ENCODE measurements at places on chromosomes 11 and 22.

DNA sequence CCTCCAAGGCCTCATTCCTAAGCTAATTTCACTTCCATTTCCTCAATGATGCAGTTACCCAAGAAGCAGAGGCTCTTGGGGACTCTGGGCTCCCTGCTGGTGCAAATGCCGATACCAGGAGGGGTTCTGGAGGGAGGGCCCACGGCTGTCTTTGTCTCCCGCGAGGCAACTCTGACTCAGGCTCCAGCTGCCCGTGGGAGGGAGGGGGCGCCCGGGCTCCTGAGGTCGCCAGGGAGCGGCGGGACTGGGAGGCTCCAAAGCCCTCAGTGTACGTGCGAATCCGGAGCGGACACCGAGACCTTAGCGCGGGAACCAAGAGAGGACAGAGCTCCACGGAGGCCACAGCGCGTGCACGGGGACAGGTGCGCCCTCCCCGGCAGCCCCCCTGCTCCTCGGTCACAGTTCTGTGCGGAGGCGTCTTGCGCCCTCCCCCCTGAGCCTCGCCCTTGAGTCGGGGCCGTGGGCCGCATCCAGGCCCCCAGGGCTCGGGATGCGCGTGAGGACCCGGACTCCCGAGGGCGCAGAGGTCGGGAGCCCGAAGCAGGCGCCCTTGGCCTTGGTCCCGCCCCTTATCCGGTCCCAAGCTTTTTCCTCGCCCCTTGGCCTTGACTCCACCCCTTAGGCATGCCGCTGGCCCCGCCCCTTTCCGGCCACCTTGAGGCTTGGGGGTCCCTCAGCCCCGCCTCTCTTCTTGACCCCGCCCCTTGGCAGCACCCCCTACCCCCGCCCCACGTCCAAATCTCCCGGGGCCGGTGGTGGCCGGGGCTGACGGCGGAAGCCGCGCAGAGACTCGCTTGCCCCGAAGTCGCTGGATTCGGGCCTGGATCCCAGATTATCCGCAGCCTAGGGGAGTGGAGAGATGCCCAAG is 4.7 kb upstream of the SHISA8 start:
- no peak for DNase-seq

DNA sequence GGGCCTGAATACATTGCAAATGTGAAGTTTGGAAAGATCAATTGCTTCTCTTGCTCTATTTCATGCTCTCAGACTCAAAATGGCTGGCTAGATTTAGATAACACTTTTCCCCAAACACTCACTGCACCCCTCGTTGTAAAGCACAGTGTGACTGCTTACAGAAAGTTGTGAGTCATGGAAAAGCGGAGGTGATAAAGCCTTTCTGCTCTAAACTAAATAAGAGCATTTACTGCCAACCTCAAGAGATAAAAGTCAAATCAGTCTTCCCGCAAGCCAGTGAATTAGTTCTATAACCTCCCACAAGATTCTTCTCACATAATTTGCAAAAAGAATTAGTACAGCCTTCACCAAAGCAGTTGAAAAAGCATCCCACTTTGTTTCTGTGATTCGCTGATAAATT is 168.7 kb downstream of the WT1 start:
- DNase-seq = no peak

DNA sequence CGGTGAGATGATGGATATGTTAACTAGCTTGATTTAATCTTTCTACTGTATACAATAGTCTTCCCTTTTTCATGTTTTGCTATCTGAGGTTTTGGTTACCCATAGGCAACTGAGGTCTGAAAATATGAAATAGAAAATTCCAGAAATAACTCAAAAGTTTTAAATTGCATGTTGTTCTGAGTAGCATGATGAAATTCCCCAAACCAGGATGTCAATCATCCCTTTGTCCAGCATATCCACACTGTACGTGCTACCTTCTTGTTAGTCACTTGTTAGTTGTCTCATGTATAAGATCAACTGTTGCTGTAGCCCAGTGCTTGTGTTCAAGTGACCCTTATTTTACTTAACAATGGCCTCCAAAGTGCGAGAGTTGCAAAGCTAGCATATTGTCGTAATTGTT is 21.2 kb upstream of the OR10W1 start:
- no peak for DNase-seq

GRCh38 chr11:12802418-12803085 is 128.3 kb downstream of the TEAD1 start:
- no peak for DNase-seq

- no peak for DNase-seq
Observed at GRCh38 chr11:26830218-26830617, 108.4 kb upstream of the SLC5A12 start.

GRCh38 chr11:131982154-131982553 is 611.7 kb downstream of the NTM start:
- no peak for DNase-seq

DNA sequence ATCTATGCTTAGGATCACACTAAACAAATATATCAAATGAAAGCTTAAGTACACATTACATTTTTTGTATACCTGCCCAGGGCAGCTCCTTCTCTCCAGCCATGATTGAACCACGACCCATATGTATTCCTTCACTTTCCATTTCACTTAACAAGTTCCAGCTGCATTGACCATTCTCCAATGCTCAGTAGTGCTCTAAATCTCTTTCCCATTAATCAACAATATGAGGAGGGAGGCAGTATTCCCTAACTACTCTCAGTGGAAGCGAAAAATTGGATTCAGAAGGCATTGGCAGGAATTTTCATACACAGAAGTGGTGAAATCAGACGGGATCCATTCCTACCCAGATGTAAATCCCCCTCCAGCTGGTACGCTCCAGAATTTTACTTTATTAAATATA is 372.0 kb upstream of the LUZP2 start:
- DNase-seq = no peak

GRCh38 chr11:130145975-130146776 is 13.4 kb upstream of the ST14 start:
- DNase-seq = no peak

DNA sequence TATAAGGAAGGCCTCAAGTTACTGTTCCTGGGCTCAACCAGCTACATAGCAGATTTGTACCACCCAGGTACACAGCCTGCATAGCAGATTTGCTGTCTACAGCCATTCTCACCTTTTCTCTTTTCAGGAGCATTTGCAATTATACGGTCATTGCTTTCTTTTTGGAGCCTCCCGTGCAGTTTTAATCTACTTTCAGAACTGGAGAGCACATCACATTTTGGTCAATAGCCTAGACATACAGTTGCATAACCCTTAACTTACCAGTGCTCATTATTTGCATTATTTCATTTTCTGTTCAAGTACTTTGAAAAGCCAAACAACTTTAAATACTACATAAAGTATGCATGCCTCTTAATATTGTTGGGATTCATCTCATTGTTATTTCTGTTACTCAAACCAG is 150.5 kb upstream of the SORL1-AS1 start:
- no peak for DNase-seq

GRCh38 chr11:121295246-121296029 is 2.9 kb downstream of the SC5D start:
- DNase-seq = no peak

GRCh38 chr22:33035272-33035863 is 22.8 kb downstream of the SYN3 start:
- no peak for DNase-seq

GRCh38 chr11:46367244-46367915 is 14.1 kb upstream of the MDK start:
- no peak for DNase-seq

- no peak for DNase-seq
Observed at GRCh38 chr11:69972351-69972802, 105.7 kb upstream of the ANO1 start.

- no peak for DNase-seq
Observed at GRCh38 chr11:68710409-68710808, 26.1 kb downstream of the GAL start.

DNA sequence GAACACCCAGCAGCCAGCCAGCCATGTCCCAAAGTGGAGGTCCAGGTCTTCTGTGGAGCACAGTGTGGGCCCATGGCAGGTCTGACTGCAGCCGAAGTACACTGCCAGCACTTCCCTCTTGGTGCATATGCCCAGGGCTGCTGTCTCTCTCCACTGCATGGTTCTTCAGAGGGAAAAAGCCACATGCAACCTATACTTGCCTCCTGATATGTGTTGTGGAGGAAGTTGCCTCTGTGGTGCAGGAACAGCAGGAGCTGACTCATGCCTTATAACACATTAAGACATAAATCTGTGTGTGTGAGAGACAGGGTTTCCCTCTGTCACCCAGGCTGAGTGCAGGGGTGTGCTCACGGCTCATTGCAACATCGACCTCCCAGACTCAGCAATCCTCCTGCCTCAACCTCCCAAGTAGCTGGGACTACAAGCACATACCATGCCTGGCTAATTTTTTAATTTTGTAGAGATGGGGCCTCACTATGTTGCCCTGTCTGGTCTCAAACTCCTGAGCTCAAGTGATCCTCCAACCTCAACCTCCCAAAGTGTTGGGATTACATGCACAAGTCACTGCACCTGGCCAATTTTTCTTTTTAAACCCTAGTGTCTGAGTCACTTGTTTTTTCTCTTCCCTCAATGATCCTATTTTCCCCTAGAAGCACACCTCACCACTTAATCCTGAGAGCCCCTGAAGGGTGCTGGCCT is 98.8 kb downstream of the MPPED2 start:
- no peak for DNase-seq

DNA sequence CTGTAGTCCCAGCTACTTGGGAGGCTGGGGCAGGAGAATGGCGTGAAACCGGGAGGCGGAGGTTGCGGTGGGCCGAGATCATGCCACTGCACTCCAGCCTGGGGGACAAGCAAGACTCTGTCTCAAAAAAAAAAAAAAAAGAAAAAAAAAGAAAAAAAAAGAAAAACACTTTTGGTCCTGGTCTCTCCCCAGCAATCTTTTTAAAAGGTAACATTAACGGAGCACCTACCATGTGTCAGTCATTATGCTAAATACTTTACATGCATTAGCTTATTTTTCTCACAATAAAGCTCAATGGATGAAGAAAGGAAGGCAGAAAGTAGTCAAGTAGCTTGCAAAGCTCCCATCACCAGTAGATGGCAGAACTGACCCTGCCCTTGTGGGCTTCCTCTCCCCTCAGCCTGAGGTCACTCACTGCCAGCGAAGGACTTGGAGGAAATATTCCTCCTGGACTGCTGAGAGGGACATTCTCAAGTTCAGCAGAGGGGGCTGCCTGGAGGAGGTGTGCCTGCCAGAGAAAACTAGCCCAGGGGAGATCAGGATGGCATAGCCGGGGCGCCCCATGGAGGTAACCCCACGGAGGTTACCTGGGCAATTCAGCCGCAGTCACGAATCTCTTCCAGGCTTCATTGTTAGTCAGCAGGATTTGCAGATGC is 15.5 kb downstream of the APOL3 start:
- DNase-seq = peak; percentile 4

- DNase-seq = no peak
Observed at GRCh38 chr22:48823941-48824340, 1003.7 kb downstream of the BRD1 start.

DNA sequence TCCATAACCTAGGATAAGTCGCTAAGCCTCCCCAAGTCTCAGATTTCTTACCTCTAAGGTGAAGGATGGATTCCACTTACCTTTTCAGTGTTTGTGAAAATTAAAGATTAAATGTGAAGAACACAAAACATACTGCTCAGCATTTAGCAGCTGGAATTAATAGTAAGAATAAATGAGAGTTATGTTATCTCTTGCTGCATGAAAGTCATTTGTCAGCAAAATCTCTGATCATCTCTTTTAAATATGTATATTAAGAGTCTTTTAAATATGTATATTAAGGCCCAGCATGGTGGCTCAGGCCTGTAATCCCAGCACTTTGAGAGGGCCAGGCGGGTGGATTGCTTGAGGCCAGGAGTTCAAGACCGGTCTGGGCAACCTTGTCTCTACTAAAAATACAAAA is 72.3 kb upstream of the TTC12 start:
- DNase-seq = no peak

- DNase-seq = no peak
Observed at GRCh38 chr22:24498824-24499223, 3.7 kb downstream of the UPB1 start.

GRCh38 chr11:83063073-83063754 is 8.5 kb downstream of the RAB30 start:
- no peak for DNase-seq
